ENCODE measurements at places on chromosomes 16 and 17. TPM values are rescaled to one million over a fixed set of nuclear protein-coding genes. Genes with fewer than 3 reads are reported as not detected.

DNA sequence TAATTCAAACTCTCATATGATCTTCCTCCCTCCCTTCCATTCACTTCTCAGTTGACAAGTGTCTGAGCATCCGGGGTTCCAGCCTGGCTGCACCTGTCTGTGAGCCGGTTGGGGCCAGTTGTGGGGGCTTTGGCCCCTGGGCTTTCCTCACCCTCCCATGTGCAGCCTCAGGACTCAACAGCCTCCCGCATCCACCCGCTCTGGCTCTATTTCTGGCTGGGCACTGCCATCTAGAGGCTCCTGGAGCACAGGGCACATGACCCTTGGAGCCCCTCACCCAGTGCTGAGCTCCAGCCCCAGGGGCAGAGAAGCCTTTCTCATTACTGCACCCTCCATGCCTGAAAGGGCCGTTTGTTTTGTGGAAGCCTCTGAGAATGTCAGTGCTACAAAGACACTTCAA, 43.3 kb downstream of the HAPSTR1 start:
- no peaks in the 10 kb centered on the region for H3K27me3 ChIP-seq
- H3K4me1 ChIP-seq, result peaks cover 18% of the 10 kb centered on the region
- H3K27ac ChIP-seq, result no peak overlapping the region
- H3K4me3 ChIP-seq, result no peak overlapping the region
- no peak for DNase-seq
- H3K36me3 ChIP-seq, result no peaks in the 10 kb centered on the region

DNA sequence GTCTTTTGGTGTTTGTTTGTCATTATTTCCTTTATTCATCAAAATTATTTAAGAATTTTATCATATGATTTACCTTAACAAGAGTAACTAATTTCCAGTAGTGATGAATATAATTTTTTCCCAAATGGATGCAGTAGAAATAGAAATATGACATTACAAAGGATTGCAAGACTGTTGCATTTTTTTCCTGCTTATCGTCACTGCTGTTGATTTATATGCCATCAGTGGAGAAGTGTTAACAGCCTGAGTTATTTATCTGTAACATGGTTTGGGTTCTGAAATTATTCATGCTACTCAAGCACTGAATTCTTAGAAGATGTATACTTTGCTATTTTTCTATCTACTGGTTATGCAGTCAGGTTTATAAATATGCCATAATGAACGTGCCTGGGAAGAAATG, 68.6 kb downstream of the TMEM100 start:
- no peaks in the 10 kb centered on the region for H3K27me3 ChIP-seq
- no peak overlapping the region for H3K27ac ChIP-seq
- H3K36me3 ChIP-seq, result no peaks in the 10 kb centered on the region
- no peaks in the 10 kb centered on the region for H3K4me1 ChIP-seq

DNA sequence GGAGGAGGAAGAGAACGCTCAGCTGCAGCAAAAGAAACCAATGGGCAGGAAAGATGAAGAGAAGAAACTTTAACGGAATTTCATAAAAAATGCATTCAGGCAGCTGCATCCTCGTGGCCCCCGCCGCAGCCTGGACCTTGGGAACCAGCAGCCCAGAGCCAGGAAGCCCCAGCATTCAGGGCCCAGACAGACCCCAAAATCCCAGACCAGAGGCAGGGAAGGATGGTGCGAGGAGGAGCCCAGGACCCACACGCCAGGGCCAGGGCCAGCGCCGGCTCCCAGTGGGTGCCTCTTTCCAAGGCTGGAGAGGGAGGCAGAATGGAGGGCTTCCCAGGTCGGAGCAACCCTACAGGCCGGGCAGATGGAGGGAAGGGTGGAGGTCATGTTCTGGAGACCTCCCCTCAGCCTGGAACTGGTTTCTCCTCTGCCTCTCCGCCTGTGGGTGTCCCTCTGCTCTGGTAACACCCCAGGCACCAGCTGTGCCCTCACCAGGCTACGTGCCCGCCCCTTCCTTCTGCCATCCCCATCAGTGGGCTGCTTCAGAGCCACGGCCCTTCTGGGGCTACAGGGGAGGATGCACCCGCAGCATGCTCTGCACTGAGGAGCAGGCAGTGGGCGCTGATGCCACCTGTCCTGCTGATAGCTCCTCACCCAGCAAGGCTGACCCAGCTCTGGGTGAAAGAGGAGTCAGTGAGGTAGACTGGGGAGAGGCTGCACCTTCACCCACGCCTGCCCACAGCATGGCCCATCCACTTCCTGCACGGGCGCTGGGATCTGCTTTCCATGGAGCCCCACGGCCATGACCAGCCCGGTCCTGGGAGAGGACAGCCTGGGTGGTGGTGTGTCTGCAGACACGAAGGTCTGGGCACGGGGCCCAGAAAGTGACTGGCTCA, 1.2 kb upstream of the MIF4GD start:
- peak overlapping the region; percentile 82 for H3K27ac ChIP-seq
- no peaks in the 10 kb centered on the region for H3K27me3 ChIP-seq
- no peak for DNase-seq
- peaks cover 27% of the 10 kb centered on the region for H3K4me1 ChIP-seq

DNA sequence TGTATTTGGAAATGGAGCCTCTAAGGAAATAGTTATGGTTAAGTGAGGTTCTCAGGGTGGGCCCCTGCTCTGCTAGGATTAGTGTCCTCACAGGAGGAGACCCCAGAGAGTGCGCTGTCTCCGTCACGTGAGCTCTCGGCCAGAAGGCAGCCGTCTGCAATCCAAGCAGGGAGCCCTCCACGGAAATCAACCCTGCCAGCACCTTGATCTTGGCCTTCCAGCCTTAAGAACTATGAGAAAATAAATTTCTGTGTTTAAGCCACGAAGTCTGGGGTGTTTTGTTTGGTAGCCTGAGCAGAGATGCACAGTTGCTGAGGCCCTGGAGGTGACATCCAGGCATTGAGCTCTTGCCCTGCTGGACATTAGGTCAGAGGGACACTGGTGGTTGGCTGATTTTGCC, 32.4 kb upstream of the GSE1 start:
- DNase-seq, result no peak
- no peaks in the 10 kb centered on the region for H3K36me3 ChIP-seq
- peaks cover 6% of the 10 kb centered on the region for H3K4me1 ChIP-seq
- H3K27me3 ChIP-seq, result no peaks in the 10 kb centered on the region
- no peak overlapping the region for H3K4me3 ChIP-seq
- no peak overlapping the region for H3K27ac ChIP-seq

DNA sequence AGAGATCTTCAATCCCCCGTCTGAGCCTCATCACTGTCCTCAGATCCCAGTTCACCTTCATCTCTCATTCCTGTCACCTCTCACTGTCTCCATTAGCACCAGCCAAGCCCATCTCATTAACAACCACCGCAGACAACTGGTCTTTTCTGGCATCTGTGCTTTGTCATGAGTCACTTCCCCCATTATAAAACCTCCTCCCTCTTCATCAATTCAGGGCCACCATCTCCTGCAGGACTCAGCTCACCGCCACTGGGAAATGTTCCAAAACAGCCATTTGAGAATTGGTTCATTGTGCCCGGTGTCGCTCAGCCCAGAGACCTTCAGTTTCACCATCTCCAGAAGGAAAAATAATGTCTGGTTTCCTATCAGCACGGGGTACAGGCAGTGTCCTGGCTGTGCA, 56.9 kb upstream of the TEKT3 start:
- no peak for DNase-seq
- no peaks in the 10 kb centered on the region for H3K4me1 ChIP-seq
- H3K36me3 ChIP-seq, result no peaks in the 10 kb centered on the region
- no peak overlapping the region for H3K4me3 ChIP-seq

DNA sequence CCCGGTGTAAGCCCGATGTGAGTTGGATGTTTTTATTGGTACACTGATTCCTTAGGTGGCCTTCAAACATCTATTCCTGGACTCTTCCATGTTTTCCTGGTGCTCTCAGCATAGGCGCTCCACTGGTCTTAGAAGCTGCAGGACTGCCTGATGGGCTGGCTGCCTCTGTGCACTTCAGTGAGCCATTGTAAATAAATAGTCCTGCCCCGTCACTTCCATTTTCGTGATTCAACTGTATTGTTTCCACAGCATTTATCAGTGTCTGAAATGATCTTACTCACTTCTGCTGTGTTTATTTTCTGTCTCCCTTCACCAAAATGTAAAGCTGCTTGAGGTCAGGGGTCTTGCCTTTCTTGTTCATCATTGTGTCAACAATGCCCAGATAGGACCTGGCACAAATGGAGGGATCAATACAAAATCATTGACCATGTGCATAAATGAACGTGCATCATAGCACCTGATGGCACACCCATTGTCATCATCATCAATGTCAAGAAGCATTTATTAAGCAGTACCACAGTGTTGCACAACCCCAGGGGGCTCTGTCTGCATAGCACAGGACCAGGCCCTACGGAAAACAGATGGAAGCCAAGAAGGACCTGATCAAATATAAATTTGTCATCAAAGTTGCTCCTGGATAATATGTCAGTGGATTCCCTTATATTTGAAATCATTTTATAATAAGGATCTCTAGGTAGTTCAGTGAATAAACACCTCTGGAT, 66.6 kb upstream of the CPHXL start:
- DNase-seq, result no peak
- H3K4me3 ChIP-seq, result no peak overlapping the region
- no peaks in the 10 kb centered on the region for H3K36me3 ChIP-seq
- no peaks in the 10 kb centered on the region for H3K27me3 ChIP-seq

- no peaks in the 10 kb centered on the region for H3K4me1 ChIP-seq
- H3K36me3 ChIP-seq, result no peaks in the 10 kb centered on the region
Observed at GRCh38 chr16:24863582-24864437, 18.0 kb downstream of the SLC5A11 start.

DNA sequence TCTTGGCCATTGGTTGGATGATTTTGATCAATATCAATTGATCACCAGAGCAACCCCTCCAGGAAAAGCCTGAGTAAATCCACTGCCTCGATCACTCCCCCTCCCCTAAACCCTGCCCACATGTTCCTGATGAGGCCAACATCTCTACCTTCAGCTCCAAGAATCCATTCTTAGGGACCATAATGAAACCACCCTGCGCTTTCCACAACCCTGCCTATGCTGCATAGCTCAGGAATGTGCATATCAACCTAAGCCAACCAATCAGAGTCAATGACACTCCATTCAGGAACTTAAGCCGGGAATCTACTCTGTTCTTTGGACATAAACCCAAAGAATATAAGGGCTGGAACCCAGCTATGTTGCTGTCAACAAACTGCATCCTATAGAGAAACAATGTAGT, 86.3 kb downstream of the MYH11 start:
- H3K4me3 ChIP-seq, result no peak overlapping the region
- H3K36me3 ChIP-seq, result no peaks in the 10 kb centered on the region
- H3K4me1 ChIP-seq, result no peaks in the 10 kb centered on the region
- H3K27ac ChIP-seq, result no peak overlapping the region
- H3K27me3 ChIP-seq, result no peaks in the 10 kb centered on the region

GRCh38 chr16:3212567-3212966, 22.4 kb downstream of the ZNF200 start:
- no peaks in the 10 kb centered on the region for H3K27me3 ChIP-seq
- H3K27ac ChIP-seq, result no peak overlapping the region
- H3K4me3 ChIP-seq, result no peak overlapping the region
- peaks cover 29% of the 10 kb centered on the region for H3K4me1 ChIP-seq
- no peaks in the 10 kb centered on the region for H3K36me3 ChIP-seq
- DNase-seq, result no peak

GRCh38 chr17:48497103-48497502, 33.7 kb downstream of the HOXB1 start:
- H3K27me3 ChIP-seq, result no peaks in the 10 kb centered on the region
- H3K36me3 ChIP-seq, result no peaks in the 10 kb centered on the region
- peaks cover 10% of the 10 kb centered on the region for H3K4me1 ChIP-seq
- no peak for DNase-seq

The TBX6 gene
- 0.36 TPM for polyA plus RNA-seq

The CNP gene
- polyA plus RNA-seq, result 23.6 TPM

The KRT36 gene
- not detected for polyA plus RNA-seq

The CDC42EP4 gene
- 0.92 TPM for polyA plus RNA-seq

The PITPNM3 gene
- polyA plus RNA-seq, result not detected
